Ureter (tissue), 1 donor: ENCODE measurements at places on chromosomes 7 and 10. TPM values are rescaled to one million over a fixed set of nuclear protein-coding genes. Genes with fewer than 3 reads are reported as not detected.

- no peak for DNase-seq
Observed at GRCh38 chr10:62502995-62503613, 128.9 kb downstream of the ZNF365 start.

The PCLO gene
- total RNA-seq: 17.7 TPM

The CCL24 gene
- not detected for total RNA-seq

DNA sequence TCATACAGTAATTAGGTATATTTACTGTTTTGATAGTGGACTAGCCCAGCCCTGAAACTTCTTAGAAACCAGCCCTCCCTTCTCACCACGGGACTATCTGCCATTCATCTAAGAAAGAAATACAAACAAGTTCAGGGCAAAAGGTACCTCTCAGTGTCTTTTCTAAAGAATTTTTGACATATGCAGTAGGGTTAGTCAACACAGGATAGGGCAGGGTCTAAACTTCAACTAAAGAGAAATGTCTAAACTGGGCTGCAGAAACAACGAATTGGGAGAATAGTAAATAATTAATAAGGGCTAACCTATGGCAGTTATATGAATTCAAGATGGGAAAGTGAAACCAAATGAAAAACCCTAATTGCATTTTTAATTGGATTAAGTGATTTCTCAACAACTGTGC is 496.6 kb downstream of the INHBA start:
- no peak for DNase-seq

- no peak for DNase-seq
Observed at GRCh38 chr7:5559576-5560240, 136.1 kb upstream of the TNRC18 start.

GRCh38 chr10:123884907-123885381 is 6.7 kb downstream of the CPXM2 start:
- no peak for DNase-seq

- DNase-seq: peak; percentile 64
Observed at GRCh38 chr7:36723951-36724664, at the start of gene AOAH. Gene AOAH, minus strand, starts transcription at chr7:36724494. Its CDS starts 346 bp downstream, at chr7:36724148.

The GOLGA7B gene
- total RNA-seq: 0.29 TPM

DNA sequence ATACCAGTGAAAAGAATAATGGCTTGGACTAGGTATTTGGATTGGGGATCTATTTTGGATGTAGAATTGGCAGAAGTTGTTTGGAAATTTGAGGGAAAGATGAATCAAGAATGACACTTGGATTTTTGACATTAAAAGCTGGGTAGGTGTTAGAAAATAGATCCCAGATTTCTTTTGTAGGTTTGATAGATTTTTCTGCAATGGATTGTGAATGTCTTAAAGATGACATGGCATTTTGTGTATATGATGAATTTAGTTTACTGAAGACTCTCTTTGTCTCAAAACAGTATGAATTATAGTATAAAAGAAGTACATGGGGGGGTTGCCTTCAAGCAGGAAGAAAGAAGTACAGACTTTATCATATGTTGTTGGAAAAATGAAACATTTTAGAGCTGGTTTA is 75.8 kb downstream of the MPLKIP start:
- DNase-seq: no peak

The MBL2 gene
- total RNA-seq: not detected

The OLAH gene
- total RNA-seq: not detected

The MRPS17 gene
- 13.1 TPM for total RNA-seq

- no peak for DNase-seq
Observed at GRCh38 chr7:113197274-113197673, 78.9 kb upstream of the SMIM30 start.

GRCh38 chr7:109136893-109137292 is 567.2 kb downstream of the DNAJB9 start:
- DNase-seq: no peak

- DNase-seq: no peak
Observed at GRCh38 chr10:120789303-120790203, 61.6 kb upstream of the WDR11 start.

- DNase-seq: no peak
Observed at GRCh38 chr7:157377436-157378124, 40.8 kb downstream of the DNAJB6 start.

DNA sequence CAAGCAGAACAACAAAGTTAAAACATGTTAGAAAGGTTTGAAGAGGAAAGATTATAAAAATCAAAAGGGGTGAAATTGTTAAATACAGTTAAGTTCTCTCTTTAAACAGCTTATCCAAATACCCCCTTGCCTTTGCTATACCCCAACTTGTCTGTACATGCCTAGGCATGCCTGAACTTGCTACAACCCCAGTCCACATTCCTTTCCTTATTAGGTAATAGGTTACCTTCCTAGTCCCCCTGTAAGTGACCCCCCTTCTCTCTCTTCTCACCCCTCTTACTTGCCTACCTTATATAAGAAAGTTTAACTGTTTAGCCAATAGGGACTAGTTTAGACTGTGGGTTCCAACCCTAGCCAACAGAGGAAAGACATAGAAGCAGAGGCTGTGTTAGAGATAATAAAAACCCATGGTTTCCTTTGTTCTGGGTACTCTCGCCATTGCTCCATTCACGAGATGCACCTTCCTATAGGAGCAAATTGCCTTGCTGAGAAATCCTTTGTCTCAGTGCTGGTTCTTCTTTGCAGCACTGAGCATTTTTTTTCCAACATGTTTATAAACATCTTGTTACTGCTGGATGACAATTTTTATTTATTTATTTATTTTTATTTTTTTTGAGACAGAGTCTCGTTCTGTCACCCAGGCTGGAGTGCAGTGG is 282.2 kb upstream of the GALNT17 start:
- no peak for DNase-seq

The KIF11 gene
- total RNA-seq: 1.4 TPM

GRCh38 chr7:72078301-72078700 is 333.8 kb downstream of the CALN1 start:
- no peak for DNase-seq

DNA sequence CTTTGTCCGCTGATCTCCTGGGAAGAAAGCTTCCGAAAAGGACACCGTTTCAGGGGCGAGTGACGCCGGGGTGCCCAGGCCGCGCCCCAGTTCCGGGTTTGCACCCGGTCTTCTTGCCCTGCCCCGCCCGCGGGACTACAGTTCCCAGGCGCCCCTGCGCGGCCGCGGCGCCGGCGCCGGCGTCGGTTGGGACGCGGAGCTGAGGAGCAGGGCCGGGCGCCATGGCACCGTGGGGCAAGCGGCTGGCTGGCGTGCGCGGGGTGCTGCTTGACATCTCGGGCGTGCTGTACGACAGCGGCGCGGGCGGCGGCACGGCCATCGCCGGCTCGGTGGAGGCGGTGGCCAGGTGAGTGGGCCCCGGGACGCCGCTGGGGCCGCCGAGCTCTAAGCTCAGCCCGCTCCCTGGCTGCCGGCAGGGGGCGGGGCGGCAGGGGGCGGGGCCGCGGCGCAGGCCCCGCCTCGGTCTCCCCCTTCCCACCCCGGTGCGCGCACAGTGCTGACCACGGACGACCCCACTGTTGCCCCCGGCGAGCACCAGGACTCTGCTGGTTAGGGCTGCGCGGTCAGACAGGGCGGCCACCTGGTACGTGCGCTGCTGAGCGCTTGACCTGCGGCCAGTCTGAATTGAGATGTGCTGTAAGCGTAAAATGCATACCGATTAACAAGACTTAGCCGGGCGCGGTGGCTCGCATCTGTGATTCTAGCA is at the start of gene LHPP:
LHPP (plus strand) TSS at position 182 of the 706 bp plus-strand sequence; CDS start at position 222, 40 bp downstream.
- peak; percentile 84 for DNase-seq

The PILRA gene
- 21.6 TPM for total RNA-seq

The TRIM74 gene
- total RNA-seq: 2.1 TPM

- no peak for DNase-seq
Observed at GRCh38 chr10:12360461-12360860, 11.1 kb downstream of the CAMK1D start.

GRCh38 chr7:158649279-158649678 is 55.3 kb downstream of the NCAPG2 start:
- DNase-seq: no peak

The ELOVL3 gene
- 0.47 TPM for total RNA-seq

DNA sequence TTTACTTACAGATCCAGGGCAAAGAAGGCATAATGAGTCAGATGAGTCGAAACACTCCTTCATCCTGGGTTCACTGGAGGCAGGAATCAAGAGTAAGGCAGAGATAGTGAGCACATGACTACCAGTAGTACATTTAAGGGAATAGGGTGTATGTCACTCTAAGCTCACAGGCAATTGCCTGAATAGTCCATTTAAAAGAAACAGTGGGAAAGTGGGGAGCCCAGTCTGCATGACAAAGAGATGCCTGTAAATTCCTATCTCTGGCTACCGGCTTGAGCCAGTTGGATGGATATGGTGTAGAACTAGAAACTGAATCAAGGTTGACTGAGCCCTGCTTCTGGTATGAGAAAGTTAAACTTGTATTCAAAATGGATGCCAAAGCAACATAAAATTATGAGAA is 861.5 kb upstream of the ZWINT start:
- DNase-seq: no peak

GRCh38 chr7:140592964-140593671 is 47.5 kb downstream of the DENND2A start:
- DNase-seq: no peak

DNA sequence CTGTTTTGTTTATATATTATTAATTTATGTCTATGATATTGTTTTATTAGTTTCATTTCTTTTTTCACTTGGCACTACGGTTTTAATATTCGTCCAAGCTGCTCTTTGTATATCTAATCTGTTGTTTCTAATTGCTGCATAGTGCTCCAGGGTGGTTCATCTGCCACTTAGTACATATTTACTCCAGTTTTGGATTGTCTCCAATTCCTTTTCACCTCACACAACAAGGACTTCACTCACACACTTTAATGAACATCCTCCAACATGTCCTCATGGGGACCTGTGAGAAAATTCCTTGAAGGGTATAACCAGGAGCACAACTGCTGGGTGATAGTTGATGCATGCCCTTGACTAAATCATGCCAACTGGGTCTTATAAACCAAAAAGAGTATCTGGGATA is 14.1 kb upstream of the NOC3L start:
- no peak for DNase-seq

The PRLHR gene
- not detected for total RNA-seq

DNA sequence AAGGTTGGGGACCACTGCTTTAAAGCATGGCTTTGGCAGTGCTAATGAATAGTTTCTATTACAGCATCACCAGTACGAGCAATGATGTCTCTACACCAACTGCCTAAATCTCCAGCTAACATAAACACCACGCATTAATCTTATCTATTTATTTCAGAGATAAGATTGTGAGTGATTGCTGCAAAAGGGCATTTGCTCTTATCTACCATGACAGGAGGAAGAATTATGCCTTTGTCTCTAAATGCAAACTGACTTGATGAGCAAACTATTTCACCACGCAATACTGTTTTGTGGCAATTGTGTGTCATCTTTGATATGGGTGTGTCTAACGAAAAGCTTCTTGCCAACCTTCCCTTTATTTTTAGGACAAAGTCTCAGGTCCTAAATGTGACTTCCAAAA is 684.9 kb downstream of the SORCS1 start:
- DNase-seq: no peak

- no peak for DNase-seq
Observed at GRCh38 chr10:52308251-52309031, 5.6 kb upstream of the DKK1 start.

The PTF1A gene
- total RNA-seq: not detected

GRCh38 chr7:17126413-17127268 is 171.8 kb upstream of the AHR start:
- DNase-seq: no peak

The SPDYE9 gene
- total RNA-seq: not detected

DNA sequence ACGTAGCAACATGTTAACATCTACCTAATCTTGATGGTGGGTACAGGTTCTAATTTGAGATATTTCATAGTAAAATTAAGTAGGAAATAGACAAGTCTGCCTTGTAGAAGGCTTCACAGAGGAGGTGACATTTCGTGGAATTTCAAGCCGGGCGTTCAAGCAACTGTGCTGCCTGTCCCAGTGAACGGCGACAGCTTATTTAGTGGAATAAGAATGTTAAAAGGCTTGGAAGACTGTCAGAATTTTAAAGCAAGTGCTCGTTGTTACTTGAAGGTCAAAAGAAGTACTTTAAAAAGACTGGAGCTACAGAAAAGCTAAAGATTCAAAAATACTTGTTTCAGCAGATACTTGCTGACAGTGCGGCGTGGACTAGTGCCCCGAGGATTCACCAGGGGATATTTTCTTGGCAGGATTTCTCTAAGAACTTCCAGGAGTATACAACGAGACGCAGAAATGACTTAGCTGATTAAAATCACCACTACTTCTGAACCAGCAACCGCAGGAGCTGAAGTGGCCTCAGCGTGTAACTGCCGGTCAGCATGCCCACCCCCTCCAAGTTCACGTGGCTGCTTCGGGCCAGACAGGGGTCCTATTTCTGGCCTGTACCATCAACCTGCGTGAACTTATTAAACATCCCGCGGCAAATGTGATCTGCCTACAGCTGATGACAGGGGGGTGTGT is 46.5 kb downstream of the CTBP2 start:
- DNase-seq: no peak

- no peak for DNase-seq
Observed at GRCh38 chr7:6623589-6624245, 8.3 kb downstream of the ZNF853 start.

DNA sequence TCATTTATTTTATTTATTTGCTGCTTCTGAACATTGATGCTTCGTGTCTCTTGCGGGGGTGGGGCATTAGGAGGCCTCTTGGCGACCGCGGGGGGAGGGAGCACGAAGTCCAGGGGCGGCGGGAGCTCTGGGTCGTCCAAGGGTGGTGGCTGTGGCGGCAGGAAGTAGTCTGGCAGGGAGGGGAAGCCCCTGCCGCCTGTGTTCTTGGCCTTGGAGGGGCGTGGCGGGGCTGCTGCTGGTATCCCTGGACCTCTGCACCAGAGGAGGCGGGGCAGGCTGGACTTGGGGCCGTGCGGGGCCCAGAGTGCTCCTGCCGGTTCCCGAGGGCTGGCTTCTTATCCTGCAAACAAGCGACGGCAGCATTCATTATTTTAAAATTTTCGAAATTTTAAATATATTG is 70.5 kb upstream of the ABI1 start:
- DNase-seq: no peak

The UBN2 gene
- total RNA-seq: 36.1 TPM

GRCh38 chr10:24306507-24306875 is 97.6 kb downstream of the KIAA1217 start:
- DNase-seq: no peak

DNA sequence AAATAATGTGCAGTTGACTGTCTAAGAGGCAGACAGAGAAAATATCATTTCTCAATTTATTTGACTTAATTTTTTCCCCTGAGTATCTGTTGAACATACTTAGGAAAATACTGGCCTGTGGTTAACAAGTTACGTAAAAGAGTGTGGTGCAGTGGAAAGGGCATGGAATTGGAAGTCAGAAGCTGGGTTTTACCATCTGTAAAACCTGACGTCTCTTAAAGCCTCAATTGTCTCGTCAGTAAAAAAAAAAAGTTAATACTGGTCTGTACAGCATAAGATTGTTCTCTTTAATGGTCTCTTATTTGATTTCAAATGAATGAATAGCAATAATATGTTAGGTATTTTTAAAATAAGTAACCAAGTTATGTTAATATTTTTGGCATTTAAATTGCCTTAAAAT is 67.8 kb downstream of the PHTF2 start:
- DNase-seq: no peak

The ACTL6B gene
- total RNA-seq: not detected
